Vein endothelial cell (primary cell): ENCODE measurements at places on chromosomes 13 and 19. TPM values are rescaled to one million over a fixed set of nuclear protein-coding genes. Genes with fewer than 3 reads are reported as not detected.

Gene CCDC70
- not detected in 2 replicates for total RNA-seq

Gene SLITRK6
- not detected in 2 replicates for total RNA-seq

Gene MBD3L3
- total RNA-seq: not detected in 2 replicates

Gene SIGLEC8
- not detected in 2 replicates for total RNA-seq

Gene PSG5
- total RNA-seq: 0.10 TPM in 1 of 2 replicates, not detected in the other

Gene NTF4
- total RNA-seq: not detected in 2 replicates

Gene MISP
- not detected in 2 replicates for total RNA-seq

Gene PSG7
- not detected in 2 replicates for total RNA-seq

Gene ZNF763
- total RNA-seq: 0.33 and 2.4 TPM in 2 replicates

Gene NALCN
- total RNA-seq: 8.5 and 9.5 TPM in 2 replicates

Gene CDADC1
- 1.3 and 2.9 TPM in 2 replicates for total RNA-seq

Gene NAPSA
- total RNA-seq: under 0.01 TPM in 2 replicates

Gene PDE4A
- total RNA-seq: 3.6 and 5.6 TPM in 2 replicates

Gene FFAR2
- total RNA-seq: not detected in 2 replicates

Gene ATP12A
- total RNA-seq: not detected in 2 replicates

Gene UHRF1
- total RNA-seq: 19.3 and 32.4 TPM in 2 replicates

Gene SPIB
- total RNA-seq: not detected in 2 replicates

Gene GGN
- total RNA-seq: 0.29 and 0.65 TPM in 2 replicates

Gene MTMR6
- total RNA-seq: 28.7 and 36.6 TPM in 2 replicates

Gene KLHL1
- not detected in 2 replicates for total RNA-seq

Gene NCR1
- total RNA-seq: not detected in 2 replicates

Gene LGI4
- 0.10 TPM in 1 of 2 replicates, not detected in the other for total RNA-seq

Gene C13orf42
- not detected in 2 replicates for total RNA-seq

Gene TEAD2
- 69.8 and 95.7 TPM in 2 replicates for total RNA-seq

Gene RXFP2
- not detected in 2 replicates for total RNA-seq

Gene FSD1
- total RNA-seq: 13.1 and 18.3 TPM in 2 replicates
